B cell (primary cell): ENCODE measurements at places on chromosomes 12 and 14.

GRCh38 chr14:79056879-79057278 lies 886.7 kb downstream of the NRXN3 start:
- DNase-seq, result no peak

DNA sequence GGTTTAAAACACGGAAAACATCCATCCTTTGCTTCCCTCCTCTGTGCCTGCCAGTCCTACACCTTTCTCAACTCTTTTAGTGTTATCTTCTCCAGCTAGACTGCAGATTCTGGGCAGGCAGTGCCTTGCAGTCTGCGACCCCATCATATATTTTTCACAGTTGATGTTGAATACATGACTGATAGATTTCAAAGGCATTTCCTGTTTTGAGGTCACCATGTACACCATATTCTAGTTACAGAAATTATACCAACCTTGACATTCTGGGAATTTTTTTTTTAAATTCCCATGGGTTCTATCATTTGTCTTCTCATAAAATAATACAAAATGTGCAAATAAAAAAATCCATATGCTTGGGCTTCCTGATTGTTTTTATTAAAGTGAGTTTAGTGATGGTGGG lies 16.6 kb downstream of the SOCS2 start:
- DNase-seq, result no peak

DNA sequence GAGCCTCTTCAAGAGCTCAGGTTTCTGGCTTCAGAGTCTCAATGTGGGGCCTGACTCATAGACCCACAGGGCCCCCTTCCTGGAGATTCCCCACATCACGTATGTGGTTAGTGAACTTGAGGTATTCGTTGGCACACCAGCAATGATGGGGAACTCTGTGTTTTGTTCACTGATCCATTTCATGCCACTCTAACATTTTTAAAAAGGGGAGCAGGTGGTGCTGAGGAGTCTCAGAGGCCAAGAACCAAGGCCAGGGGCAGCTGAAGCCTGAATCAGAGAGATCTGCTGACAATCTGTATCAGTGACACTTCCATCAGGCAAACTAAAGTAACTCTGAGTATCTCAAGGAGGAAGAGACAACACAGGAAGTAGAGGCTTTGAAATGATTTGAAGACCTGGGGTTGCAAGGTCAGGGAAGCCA lies 323.4 kb downstream of the VRK1 start:
- DNase-seq, result no peak

- DNase-seq, result peak; percentile 47
Observed at GRCh38 chr12:77746096-77746495, 84.6 kb upstream of the NAV3 start.

- no peak for DNase-seq
Observed at GRCh38 chr14:26286081-26286912, 311.5 kb downstream of the NOVA1 start.

- no peak for DNase-seq
Observed at GRCh38 chr12:7591531-7591930, 74.2 kb downstream of the APOBEC1 start.
